ENCODE measurements at places on chromosomes 2 and 18.

DNA sequence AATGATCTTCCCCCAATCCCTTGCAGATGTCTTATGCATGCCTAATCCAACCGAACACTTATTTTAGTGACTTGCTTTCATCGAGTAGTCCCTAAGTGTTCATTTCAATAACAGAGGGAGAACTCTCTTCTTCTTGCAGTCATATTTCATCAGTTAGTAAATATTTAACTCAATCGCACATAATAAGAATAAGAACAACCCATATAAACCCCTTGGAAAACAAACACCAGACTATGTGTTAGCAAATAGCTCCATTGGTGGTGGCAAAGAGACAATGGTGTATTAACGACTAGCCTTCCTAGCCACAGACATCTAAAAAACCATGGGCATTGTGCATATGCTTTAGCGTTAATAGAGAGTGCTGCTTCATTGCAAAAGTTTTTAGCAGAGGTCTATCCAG, 725.8 kb downstream of the BCL11A start:
- no peak for DNase-seq

DNA sequence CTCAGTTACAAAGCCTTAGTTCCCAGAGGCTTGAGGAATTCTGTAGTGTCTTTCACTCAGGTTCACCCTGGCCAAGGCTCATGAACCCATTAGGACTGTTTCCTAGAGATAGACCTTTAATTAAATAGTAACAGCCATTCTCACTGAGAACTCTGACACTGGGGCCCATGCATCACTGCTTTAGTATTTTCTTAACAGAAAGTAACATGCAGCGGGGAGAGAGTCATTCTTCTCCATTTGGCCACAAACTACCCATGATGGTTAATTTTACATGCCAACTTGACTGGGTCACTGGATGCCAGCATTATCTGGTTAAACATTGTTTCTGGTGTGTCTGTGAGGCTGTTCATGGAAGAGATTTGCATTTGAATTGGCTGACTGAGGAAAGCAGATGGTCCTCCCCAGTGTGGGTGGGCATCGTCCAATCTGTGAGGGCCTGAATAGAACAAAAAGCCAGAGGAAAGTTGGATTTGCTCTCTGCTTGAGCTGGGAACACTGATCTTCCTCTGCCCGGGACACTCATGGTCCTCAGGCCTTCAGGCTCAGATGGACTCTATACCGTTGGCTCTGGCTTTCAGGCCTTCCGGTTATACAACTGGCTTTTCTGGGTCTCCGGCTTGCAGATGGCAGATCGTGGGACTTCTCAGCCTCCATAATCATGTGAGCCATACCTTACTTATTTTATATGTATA, 5.6 kb upstream of the CPLX4 start:
- DNase-seq, result no peak

DNA sequence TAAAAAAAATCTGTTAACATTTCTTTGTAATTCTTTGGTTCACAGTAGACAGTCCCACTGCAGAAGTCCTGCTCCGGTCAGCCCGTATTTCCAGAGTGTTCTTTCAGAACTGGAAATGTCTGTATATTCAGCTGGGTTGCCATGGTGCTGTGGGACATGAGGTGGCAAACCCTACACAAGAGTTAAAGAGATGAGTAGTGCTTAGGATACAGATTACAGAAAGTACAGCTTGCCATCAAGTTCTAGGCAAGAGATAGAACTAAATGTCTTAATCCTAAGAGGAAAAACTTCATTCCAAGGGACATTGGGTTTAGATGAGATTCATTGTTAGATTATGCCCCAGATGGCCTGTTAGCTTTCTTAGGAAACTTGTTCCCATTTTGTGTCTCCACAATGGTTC, 60.1 kb downstream of the FMNL2 start:
- DNase-seq, result no peak

- no peak for DNase-seq
Measured at GRCh38 chr2:235444101-235444597, 49.7 kb upstream of the AGAP1 start.

DNA sequence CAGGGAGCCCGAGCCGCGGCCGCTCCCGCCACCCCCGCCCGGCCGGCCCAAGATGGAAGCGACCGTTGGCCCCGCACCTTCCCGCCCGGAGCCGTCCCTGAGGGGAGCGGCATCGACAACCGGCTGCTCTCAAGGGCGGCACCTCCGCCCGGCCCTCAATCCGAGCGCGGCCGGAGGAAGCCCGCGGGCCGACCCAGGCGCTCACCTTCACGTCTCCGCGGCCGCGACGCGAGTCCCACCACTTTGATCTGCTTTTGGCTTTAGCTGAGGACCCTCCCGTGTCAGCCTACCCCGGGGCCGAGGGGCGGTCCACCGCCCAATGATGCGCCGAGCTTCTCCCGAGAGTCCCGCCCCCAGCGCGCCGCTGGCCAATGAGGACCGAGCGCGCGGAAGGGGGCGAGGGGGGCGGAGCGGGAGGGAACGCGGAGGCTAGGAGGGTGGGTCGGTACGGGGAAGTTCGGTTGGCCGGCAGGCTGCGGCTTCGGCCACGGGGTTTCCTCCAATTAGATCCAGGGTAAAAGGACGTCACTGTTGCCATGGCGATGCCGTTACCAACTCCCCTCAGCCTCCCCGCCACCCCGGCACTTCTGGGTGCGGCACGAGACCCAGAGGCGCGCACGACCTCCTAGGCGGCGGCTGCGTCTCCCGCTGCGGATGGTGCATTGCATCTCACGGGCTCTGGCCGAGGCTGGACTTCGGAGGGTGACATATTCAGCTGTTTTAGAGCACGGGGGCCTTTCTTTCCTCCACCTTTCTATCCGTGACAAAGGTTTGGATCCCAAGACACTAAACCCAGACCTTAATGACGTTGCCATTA, at the start of gene YWHAQ:
YWHAQ (minus strand) TSS at position 262 of the 817 bp plus-strand sequence. CDS start 545 bp downstream, outside the sequence.
- DNase-seq, result peak; percentile 99

DNA sequence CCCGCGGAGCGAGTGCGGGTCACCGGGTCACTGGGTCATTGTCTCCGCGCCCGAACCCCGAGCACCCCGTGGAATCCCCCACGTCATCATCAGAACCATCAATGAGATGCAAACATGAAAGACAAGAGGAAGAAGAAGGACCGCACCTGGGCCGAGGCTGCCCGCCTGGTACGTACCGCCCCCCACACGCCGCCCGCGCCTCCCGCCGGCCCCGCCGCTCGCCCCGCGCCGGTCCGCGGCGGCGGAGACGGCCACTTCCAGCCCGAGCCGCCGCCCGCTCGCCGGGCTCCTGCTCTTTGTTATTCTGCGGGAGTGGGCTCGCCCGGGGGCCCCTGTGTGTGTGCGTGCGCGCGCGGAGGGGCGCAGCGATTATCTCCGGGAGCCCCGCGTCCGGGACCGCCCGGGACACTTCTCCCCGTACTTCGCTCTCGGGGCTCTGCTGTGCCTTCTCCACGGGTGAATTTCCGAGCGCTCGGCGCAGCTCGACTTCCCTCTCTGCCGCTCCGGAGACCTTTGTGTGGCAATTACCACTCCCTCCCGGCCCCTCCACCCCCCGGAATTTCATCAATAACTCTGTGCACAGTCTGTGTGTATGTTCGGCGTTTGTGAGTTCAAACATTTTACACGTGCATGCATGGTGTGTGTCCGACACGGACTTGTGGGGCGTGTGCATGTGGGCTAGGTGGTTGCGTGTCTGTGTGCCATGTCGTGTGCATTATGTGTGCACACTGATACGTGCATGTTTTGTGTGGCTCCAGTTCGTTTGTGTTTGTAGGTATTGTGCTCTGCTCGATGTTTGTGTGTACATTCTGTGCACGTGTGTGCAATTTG, 714 bp downstream of the ASXL3 start:
- peak; percentile 78 for DNase-seq

- DNase-seq, result peak; percentile 2
Measured at GRCh38 chr2:206004004-206004693, 81.8 kb downstream of the INO80D start.

- DNase-seq, result no peak
Measured at GRCh38 chr18:50453732-50454131, 78.9 kb downstream of the SKA1 start.

DNA sequence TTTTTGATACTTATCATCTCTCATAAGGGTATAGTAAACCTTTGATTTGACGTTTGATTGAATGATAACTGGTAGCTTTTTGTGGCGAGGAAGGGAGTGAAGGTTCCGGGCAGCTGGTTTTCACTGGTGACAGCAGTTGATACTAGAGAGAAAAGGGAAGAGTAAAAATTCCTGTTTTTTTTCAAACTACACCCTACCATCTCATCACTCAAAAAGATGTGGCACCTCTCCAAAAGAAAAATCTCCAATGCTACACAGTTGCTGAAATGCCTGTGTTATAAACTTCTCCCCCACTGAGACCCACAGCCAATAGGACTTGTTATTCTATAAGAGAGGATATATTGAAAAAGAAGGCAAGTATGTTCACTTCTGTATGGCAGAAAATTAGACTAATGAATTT, 154.0 kb downstream of the MAIP1 start:
- DNase-seq, result no peak

- DNase-seq, result no peak
Measured at GRCh38 chr2:104790100-104790811, 63.7 kb upstream of the POU3F3 start.

GRCh38 chr18:5817816-5818215, 77.5 kb downstream of the TMEM200C start:
- DNase-seq, result no peak

DNA sequence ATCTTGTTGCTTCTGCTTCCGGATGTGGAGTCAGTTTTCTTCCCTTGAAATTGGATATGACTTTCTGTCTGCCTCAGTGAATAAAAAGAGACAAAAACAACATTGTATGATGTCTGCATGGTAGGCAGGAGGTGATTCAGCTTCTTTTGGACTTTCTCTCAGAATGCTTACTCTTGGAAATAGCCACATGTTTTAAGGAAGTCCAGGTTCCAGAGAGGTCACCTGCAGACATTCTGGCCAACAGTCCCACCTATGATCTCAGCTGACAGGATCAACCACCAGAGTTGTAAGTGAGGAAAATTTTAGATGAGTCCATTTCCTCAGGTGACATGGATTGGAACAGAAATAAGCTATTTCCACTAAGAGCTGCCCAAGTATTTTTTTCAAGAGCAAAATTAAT, 508.7 kb upstream of the FAM98A start:
- DNase-seq, result no peak

- DNase-seq, result no peak
Measured at GRCh38 chr2:106531676-106532214, 44.6 kb downstream of the CD8B2 start.

DNA sequence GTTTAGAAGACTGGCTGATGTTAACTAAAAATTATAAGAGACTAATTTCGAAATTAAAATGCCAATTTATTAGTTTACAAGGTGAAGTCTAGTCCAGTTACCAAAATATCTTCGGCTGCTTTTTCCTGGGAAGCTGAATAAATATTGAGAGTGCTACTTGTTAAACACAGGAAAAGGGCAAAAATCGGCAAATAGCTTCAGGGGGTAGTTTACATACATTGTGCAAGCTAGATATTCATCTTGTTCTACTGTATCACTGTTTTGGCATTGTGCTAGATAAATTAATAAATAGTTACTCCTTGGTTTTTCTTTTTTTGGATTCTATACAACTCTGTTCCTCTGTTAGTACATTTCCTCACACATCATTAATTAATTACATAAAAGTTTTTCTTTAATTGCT, 29.3 kb downstream of the NHEJ1 start:
- DNase-seq, result peak; percentile 31

DNA sequence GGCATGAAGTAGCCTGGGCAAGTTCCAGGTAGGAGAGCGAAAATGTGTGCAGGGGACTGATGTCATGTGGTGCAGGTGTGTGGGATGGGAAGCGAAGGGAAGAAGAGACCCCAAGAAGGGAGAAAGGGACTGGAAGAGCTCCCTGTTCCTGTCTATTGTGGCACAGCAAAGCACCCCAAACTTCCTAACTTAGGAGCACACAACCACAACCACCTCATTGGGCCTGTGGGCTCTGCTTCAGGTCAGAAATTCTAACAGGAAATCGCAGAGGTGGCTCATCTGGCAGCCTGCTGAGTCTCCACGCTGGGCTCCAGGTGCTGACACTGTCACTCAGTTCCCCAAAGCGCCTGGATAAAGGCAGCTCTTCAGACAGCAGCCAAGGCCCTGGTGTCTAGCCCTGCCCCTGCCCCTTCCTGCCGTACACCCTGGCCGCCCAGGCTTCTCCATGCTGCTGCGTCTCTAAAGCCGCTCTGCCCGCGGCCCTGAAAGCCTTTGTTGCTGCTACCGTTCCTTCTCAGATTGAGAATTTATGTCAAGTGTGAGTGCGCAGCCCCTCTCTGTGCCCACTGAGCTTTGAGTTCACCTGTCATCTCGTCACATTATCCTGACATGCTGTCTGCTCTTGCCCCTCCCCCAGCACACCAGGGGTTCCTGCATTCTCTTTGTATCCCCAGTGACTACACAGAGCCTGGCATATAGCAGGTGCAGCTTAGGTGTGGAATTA, 140.2 kb upstream of the BCL2L11 start:
- peak; percentile 96 for DNase-seq

DNA sequence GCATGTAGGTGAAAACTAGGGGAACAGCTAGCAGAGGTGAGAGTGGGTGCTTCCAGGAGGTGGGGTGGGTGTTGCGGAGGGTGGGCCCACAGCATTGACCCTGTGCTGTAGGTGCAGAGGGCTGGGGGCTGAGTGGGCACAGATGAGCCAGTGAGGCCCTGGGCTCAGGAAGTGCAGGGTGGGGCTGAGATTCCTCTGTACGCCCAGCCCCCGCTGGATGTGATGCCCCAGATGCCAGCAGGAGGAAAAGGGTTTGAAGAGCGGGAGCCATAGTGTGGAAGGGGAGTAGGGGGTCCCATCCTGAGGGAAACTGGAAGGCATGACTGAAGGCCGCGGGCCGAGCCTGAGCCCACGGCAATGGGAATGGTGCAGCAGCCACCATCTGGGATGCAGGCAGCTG, 14.1 kb upstream of the OTOS start:
- no peak for DNase-seq

DNA sequence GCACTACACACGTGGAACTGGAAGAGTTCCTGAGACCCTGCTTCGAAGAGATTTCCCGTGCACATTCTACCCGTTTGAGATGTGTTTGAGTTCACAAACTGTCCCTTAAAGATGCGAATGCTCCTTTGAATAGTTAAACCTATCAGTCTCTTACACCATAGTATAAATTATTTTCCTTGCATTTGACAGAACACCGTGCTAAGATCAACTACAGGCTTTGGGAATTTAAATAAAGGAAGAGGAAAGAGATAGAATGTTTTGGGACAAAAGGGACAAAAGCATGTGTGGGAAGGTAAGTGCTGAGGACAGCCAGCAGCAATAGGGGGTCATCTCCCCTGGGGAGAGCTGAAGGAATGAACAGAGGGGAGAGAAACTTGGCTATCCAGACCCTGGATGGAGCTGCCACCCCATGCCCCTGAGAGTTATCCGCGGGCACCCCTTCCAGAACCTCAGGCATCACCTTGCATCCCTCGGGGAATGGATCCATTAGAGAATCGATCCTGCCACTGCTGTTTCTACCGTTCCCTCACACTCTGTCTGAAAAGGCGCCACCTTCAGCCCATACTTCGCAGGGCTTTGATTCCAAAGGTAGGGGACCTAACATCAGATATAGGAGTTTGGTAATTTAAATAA, 888 bp upstream of the ADCY3 start:
- DNase-seq, result peak; percentile 32

- DNase-seq, result no peak
Measured at GRCh38 chr2:223822818-223823217, 14.6 kb downstream of the AP1S3 start.
